ENCODE measurements at places on chromosomes 2 and 18. TPM values are rescaled to one million over a fixed set of nuclear protein-coding genes. Genes with fewer than 3 reads are reported as not detected.

GRCh38 chr2:223538920-223539440, 63.2 kb downstream of the SCG2 start:
- no peak overlapping the region for H3K27ac ChIP-seq
- no peak for DNase-seq
- no peaks in the 10 kb centered on the region for H3K27me3 ChIP-seq
- no peaks in the 10 kb centered on the region for H3K4me1 ChIP-seq
- no peak overlapping the region for H3K4me3 ChIP-seq

DNA sequence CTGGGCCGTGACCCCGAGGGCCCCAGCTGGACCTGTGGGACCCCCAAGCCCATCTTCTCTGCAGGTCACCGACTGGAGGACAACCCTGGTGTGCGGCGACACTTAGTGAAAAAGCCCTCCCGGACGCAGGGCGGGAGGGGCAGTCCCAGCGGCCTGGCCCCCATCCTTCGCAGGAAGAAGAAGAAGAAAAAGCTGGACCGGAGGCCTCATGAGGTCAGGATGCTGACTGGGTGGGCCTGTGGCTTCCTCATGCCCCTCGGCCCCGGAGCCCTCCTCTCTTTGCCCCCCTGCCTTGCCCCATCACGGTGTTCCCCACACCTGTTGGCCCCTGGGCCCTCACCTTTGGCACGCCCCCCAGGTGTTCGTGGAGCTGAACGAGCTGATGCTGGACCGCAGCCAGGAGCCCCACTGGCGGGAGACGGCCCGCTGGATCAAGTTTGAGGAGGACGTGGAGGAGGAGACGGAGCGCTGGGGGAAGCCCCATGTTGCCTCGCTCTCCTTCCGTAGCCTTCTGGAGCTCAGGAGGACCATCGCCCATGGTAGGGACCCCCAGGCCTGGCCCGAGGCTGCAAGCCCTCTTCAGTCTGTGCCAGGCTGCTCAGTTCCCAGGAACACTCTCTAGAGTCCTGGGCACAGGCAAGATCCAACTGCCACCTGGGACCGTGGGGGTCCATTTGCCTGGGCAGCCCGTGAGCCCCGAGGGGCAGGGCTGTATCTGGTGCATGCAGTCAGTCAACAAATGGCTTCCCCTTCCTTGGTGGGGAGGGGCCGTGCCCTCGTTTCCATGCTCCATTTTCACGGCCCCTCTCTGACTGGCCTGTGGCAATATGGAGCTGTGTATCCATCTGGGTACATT, 4.7 kb downstream of the SLC4A3 start:
- H3K27ac ChIP-seq, result no peak overlapping the region
- H3K4me1 ChIP-seq, result no peaks in the 10 kb centered on the region
- H3K27me3 ChIP-seq, result no peaks in the 10 kb centered on the region
- H3K36me3 ChIP-seq, result no peaks in the 10 kb centered on the region
- no peak overlapping the region for H3K4me3 ChIP-seq

- H3K4me3 ChIP-seq, result no peak overlapping the region
- no peak overlapping the region for H3K27ac ChIP-seq
- no peaks in the 10 kb centered on the region for H3K27me3 ChIP-seq
- no peak for DNase-seq
Observed at GRCh38 chr18:63142594-63143225, 176.9 kb downstream of the BCL2 start.

GRCh38 chr2:213021971-213022899, 129.2 kb downstream of the IKZF2 start:
- H3K27me3 ChIP-seq, result no peaks in the 10 kb centered on the region
- H3K27ac ChIP-seq, result no peak overlapping the region
- no peaks in the 10 kb centered on the region for H3K4me1 ChIP-seq
- DNase-seq, result no peak
- no peak overlapping the region for H3K4me3 ChIP-seq
- H3K36me3 ChIP-seq, result no peaks in the 10 kb centered on the region

DNA sequence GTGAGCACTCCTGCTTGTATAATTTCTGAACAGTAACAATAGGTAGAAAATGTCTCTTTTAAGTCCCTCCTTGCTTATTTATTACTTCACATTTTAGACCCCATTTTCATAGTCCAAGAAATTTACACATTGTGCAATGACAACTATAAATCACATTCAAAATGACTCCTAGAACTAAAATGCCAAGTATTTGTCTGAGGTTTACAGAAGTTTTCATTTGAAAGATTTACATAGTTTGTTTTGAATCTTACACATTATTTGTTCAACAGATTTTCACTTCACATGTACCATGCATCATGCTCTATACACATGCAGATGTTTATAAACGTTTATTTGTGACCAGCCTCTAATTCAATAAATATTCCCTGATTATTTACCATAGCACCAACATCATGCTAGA, 15.7 kb upstream of the TRIB2 start:
- H3K27me3 ChIP-seq, result no peaks in the 10 kb centered on the region
- DNase-seq, result no peak
- H3K27ac ChIP-seq, result no peak overlapping the region
- peaks cover 9% of the 10 kb centered on the region for H3K4me1 ChIP-seq
- H3K4me3 ChIP-seq, result no peak overlapping the region

DNA sequence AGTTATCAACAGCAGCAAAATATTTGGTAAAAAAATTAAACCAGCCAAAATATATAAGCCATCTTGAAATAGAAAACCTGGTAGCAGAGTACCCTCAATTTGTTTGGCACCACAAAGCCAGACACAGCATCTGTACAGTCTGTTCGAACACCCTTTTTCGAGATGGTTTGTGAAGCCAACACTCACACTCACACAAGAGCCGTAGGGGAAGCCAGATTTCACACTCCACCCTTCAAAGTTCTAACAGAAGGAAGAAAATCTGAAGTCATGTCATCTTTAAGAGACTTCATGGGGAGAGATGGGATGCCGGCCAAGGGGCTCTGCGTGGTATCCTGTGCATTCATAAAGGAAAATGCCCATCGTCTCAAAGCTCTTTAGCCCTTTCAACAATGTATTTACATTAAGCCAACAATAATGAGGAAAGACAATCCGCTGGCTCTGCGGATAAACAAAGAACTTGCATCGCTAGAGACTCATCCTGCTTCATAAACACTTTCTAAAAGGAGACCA, 451.5 kb upstream of the CHST9 start:
- no peak for DNase-seq
- H3K4me3 ChIP-seq, result no peak overlapping the region
- no peaks in the 10 kb centered on the region for H3K27me3 ChIP-seq
- H3K27ac ChIP-seq, result no peak overlapping the region
- no peaks in the 10 kb centered on the region for H3K4me1 ChIP-seq

GRCh38 chr18:34661464-34662087, 48.5 kb upstream of the DTNA start:
- H3K4me3 ChIP-seq, result no peak overlapping the region
- H3K36me3 ChIP-seq, result no peaks in the 10 kb centered on the region
- no peak overlapping the region for H3K27ac ChIP-seq
- peaks cover 6% of the 10 kb centered on the region for H3K4me1 ChIP-seq

GRCh38 chr2:161979490-161979889, 94.5 kb downstream of the DPP4 start:
- no peaks in the 10 kb centered on the region for H3K27me3 ChIP-seq
- no peaks in the 10 kb centered on the region for H3K4me1 ChIP-seq
- H3K27ac ChIP-seq, result no peak overlapping the region
- no peaks in the 10 kb centered on the region for H3K36me3 ChIP-seq

- no peaks in the 10 kb centered on the region for H3K27me3 ChIP-seq
- DNase-seq, result no peak
- no peak overlapping the region for H3K27ac ChIP-seq
- H3K36me3 ChIP-seq, result no peaks in the 10 kb centered on the region
- H3K4me1 ChIP-seq, result peaks cover 10% of the 10 kb centered on the region
- no peak overlapping the region for H3K4me3 ChIP-seq
Observed at GRCh38 chr2:143720095-143720664, 591.0 kb downstream of the ARHGAP15 start.

The ABHD1 gene
- total RNA-seq, result not detected

The BARD1 gene
- 21.2 TPM for total RNA-seq

The ESPNL gene
- not detected for total RNA-seq

The NOL4 gene
- total RNA-seq, result 0.62 TPM

The ANKRD53 gene
- total RNA-seq, result 3.3 TPM

The TAF1B gene
- 18.1 TPM for total RNA-seq

The CROCC2 gene
- total RNA-seq, result 0.45 TPM

The SLC4A5 gene
- total RNA-seq, result 6.2 TPM

The SEPTIN2 gene
- total RNA-seq, result 394 TPM

Measured in aorta (tissue), 5 donors.